Motor neuron (in vitro differentiated cells): ENCODE measurements at places on chromosomes 16 and 17. TPM values are rescaled to one million over a fixed set of nuclear protein-coding genes. Genes with fewer than 3 reads are reported as not detected.

DNA sequence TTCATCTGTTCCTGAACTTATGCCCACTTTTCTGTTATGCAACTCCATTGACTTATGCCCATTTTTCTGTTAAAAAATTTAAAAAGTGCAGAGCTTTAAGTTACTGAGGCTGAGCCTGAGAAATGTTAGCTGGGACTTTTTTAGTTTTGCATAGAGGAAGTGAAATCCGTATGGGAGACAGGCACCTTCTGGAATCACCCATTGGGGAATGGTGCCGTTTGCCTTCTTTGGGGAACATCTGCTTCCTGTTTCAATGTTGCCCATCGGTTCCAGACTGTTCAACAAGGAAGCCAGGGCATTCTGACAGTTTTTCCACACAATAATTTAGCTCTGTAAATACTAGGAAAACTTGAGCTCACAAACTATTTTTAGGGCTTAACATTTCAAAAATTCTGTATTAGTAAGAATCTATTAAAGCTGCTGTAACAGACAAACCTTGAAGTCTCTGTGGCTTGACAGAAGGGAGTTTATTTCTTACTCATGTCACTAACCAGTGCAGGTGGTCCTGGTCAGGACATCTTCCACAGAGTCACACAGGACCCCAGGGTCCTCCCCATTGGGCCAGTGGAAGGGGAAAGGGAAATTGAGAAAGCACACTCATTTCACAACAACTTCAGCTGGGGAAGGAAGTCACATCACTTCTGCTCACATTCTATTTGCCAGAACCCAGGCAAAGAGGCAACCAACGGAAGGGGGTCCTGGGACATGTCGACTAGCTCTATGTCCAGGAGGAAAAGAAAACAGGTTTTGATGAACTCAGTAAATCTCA, 17.2 kb downstream of the PRKCB start:
- ATAC-seq: no peak

DNA sequence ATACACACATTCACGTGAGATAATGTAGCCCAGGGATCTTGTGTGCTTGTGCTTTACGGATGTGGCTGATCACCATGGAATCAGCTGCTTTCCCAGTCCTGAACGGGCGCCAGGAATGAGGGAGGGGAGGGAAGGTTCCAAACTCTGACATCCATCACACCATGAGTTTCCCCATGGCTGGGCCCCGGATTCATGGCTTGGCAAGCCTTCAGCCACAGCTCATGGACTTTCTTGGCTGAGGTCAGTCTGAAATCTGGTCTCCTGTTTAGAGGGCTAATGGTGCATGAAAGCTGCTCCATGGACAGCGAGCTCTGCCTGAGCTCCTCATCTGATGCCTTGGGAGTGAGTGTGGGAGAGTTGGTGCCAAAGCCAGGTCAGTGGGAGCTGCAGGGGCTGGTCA, 767.6 kb upstream of the EEF2KMT start:
- no peak for ATAC-seq

DNA sequence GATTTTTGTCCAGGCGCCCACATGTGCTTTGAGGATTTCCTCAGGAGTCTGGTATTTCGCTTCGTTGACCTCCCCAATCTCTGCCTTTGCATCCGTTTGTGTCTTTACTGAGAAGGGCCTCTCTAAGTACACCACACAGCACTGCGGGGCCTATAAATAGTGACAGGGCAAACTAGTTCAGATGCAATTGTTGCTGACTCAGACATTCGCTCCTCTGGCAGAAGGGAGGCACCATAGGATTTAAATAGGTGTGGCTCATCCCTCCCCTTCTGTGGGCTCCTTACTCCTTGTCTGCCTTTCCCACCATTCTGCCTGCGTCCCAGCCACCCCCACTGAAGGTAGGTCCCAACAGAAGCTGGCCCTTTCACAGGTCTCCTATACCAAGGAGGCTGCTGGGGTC, 192.3 kb downstream of the SHISA9 start:
- no peak for ATAC-seq

DNA sequence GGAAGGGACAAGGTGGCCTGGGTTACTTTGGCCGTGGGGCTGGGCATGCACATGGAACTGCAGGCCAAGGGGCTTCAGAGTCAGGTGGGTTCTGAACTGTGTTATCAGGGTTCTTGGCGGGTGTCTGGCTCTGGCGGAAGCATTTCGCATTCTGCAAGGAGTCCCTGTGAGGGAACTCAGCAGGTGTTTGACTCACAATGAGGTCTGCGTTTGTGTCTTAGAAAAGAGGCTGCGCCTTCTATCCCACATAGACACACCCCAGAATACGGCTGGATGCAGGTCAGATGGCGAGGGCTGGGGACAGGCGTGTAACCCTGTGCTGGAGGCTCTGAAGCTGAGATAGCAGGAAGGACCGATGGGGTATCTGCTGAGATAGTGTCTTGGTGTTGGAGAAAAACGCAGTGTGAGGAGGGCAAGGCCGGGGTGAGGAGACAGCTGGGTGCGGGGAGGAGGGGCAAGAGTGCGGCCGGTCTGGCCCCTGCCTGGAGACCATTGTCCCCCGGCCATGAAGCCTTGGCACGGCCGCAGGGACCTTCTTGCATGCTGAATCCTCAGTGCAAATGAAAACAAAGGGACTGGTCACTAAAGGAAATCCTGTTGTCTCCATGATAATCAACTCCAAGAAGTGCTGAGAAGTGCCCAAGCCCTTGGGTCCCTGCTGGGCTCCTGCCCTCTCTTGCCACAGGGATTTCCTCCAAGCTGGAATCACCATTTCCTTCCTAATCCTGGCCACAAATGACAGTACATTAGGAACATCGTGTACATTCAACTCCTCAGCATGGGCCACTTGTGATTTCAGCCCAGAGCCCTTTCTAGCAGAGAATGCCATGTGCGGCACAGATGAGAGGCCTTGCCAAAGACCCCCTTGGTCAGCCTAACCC, 22.8 kb upstream of the MTSS2 start:
- ATAC-seq: no peak

DNA sequence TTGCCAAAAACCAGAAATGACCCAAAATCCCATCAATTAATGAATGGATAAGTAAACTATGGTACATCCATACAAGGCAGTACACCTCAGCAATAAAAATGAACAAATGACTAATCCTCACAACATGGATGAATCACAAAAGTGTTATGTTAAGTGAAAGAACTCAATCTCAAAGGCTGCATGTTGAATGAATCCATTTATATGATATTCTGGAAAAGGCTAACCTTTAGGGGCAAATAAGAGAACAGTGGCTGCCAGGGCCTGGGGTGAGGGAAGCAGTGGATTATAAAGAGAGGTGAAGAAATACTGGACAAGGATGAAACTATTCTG, 46.1 kb upstream of the MSI2 start:
- no peak for ATAC-seq

DNA sequence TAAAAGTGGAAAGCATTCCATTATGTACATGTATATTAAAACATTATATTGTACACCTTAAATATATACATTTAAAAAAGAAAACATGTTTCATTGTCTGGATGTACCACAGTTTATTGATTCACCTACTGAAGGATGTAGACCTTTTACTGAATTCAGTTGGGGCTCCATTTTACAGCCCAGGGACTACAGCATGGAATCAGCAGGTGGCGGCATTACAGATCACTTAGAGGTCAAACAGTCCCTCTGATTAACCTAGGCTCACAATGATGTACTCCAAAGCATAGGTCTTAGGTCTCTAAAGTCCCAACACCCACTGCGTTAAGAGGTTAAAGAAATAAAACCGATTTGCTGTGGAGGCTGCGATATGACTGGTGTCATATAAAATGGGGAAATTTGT, 490.9 kb downstream of the SHISA9 start:
- no peak for ATAC-seq

- peak; percentile 20 for ATAC-seq
These were observed 134.5 kb downstream of the RAB11FIP4 start for GRCh38 chr17:31525801-31526549.

GRCh38 chr16:27539120-27539519, 10.6 kb downstream of the GTF3C1 start:
- no peak for ATAC-seq

- ATAC-seq: peak; percentile 97
These were observed 12.3 kb downstream of the GPR142 start for GRCh38 chr17:74379495-74380085.

DNA sequence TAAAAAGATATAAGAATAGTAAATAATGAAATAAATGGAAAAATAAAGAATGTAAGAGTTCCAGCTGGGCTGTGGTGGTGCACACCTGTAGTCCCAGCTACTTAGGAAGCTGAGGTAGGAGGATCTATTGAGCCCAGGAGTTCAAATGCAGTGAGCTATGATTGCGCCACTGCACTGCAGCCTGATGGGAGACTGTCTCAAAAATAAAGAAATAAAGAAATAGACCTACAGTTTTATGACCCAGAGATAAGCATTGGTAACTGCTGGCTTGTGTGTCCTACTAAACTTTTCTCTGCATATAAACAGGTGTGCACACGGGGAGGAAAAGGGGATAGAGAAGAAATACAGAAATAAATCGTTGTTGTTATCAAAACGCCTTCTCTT, 7.8 kb upstream of the PDP2 start:
- ATAC-seq: no peak

DNA sequence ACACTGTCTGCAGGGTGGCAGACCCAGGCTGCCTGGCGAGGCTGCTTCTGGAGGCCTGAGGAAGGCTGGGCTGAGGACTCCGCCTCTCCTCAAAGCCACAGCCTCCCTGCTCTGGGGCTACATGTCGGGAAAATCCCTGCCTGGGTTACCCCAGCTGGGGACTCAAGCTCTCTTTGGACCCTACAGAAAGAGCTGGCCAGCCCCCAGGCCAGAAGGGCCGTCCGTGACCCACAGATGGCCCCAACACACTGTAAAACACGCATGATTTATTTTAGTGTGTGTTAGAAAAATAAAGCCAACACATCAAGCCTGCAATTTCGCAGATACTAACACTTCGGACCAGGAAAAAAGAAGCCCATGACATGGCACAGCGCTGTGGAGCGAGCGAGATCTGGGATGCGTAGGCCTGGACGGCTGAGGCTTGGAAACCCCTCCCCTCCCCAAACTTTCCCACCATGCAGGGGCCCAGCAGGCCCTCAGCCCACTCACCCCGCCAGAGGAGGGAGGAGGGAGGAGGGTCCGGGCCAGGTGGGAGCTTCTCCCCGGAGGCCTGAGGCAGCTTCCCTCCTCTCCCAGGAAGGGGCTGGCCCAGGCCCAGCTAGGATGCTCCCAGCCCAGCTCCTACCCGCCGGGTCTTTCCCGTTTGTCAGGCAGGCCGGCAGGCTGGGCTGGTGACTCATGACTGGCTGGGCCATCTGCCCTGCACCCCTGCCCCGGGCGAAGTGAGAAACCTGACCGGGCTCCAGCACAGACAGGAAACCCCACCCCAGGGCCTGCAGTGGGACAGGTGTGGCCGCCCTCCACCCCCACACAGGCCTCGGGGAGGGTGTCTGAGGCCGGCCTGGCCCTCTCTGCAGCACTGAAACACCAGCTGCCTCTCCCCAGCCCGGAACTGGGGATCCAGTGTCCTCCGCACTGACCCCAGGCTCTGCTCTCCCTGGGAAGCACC, 34.1 kb upstream of the SLC38A10 start:
- ATAC-seq: peak; percentile 87

- ATAC-seq: no peak
These were observed 193.9 kb downstream of the SPECC1 start for GRCh38 chr17:20203018-20203417.

DNA sequence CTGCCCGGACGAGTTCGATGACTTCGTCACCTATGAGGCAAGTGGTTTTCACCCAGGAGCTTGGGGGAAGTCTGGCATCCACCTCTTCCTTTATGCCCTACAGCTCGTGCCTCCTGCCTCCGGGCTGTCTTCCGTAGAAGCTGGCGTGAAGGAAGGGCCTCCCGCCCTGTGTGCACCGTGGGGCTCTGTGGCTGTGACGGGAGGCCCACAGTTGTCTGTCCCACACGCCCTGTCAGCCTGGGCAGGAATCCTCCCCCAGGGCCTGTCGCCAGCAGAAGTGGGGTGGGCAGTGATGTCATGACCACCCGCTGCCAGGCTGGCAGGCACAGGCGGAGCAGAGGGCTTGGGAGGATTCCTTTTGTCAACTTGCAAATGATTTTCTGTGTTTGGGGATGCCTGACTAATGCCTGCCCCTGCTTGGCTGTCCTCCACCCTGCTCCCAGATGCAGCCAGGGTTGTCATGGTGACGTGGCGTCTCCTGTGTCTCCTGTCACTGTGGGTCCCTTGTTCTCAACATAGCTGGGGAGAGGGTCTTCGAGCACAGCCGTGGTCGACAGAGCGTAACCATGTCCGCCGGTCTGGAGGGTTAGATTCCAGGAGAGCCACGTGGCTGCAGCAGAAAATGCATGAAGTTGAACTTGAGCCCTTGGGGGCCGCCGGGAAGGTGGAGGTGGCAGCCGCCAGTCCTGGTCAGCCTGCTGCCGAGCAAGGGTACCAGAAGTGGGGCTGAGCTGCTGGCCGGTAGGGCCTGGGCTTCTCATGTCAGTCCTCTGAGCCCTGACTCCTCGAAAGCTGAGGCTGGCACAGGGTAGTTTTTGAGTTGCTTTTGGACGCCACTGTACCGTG, 46.1 kb downstream of the RAB11FIP3 start:
- ATAC-seq: peak; percentile 96

- no peak for ATAC-seq
These were observed 896 bp upstream of the MYLK3 start for GRCh38 chr16:46748775-46749705.

GRCh38 chr16:19864566-19864965, 20.1 kb downstream of the GPRC5B start:
- no peak for ATAC-seq

DNA sequence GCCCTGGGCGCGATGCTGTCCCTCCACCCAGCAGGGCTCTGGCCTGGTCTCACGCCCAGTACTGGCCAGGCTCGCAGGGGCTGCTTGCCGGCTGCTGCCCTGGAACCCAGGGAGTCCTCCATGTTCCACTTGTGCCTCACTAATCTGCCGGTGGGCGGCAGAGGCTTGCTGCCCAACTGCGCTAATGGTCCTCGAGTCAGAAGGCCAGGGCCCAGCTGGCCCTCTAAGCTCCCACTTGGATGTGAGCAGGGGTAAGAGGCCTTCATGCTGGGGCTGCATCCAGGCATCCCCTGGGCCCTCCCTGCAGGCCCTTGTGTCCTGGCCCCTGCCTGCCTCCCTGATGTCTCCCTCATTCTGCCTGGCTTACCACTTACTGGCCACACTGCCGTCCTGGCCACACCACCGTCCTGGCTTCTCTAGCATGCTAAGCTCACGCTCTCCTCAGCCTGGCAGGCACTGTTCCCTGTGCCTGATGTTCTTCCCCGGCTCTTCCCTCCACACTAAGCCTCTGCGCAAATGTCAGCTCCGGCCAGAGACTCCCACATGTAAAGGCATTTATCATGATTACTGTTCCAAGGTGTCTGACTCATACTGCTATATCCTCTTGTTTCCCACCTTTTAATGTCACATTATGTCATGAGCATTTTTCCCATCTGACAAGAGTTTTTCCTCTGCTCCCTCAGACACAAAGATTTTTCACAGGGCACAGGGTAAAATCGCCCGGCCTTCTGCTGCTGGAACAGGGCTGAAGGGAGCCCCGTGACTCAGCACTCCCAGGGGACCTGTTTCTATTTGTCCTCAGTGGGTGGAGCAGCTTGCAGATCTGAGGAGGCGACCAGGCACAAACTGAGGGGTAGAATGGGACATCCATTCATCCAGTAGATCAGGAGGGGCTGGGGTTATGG, 15.9 kb downstream of the B9D1 start:
- peak; percentile 92 for ATAC-seq

- ATAC-seq: peak; percentile 91
These were observed 20.5 kb upstream of the BLMH start for GRCh38 chr17:30312226-30312625.

The KRTAP16-1 gene
- 0.13 TPM in 1 of 2 replicates, not detected in the other for total RNA-seq

The ODAD4 gene
- total RNA-seq: 6.2 and 6.5 TPM in 2 replicates

The SMIM22 gene
- total RNA-seq: not detected in 2 replicates

The POLR2C gene
- total RNA-seq: 67.5 and 70.9 TPM in 2 replicates

The CLEC19A gene
- total RNA-seq: 0.11 and 0.25 TPM in 2 replicates

The NHLRC4 gene
- total RNA-seq: 0.46 and 0.54 TPM in 2 replicates
